ENCODE measurements at places on chromosomes 11 and 22.
A peak's percentile ranks its signal among the peaks of the same experiment; 100 is the strongest.

GRCh38 chr22:37640591-37641560, 1.4 kb downstream of the SH3BP1 start:
- DNase-seq, result no peak

DNA sequence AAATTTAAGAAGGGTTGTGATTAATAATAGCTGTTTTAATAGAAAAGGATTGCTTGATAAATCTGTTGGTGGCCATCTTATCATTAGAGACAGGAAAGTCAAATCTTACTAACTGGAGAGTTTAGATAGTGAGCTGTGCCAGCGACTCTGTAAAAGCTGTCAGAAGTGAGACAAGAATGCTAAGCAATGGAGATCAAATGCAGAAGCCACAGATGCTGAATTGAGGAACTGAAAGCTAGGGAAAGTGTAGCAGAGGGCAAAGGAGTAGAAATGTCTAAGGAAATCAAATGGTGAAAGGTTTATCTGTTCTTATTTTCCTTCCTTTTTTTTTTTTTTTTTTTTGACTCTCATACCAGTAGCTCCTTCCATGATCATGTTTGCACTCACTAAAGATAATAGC, 13.7 kb downstream of the MS4A13 start:
- no peak for DNase-seq

GRCh38 chr22:26779929-26780328, 122.5 kb downstream of the MIAT start:
- DNase-seq, result no peak

DNA sequence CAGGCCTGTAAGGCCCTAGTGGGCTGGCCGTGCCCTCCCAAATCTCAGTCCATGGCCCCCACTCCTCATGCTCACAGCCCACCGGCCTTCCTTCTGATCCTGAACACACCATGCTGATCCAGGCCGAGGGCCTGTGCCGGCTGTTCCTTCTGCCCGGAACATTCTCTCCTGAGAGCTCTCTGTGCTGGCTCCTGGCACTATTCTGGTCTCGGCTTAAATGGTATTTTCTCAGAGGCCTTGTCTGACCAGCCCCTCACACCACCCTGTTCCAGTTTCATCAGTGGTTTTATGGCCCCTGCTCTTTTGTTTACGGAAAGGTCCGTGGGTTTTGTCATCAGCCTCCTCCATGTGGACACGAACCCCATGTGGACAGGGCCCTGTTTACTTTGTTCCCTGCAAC, 22.0 kb downstream of the SPTBN2 start:
- no peak for DNase-seq

- peak; percentile 74 for DNase-seq
Measured at GRCh38 chr11:46889689-46890475, 28.5 kb downstream of the LRP4 start.

DNA sequence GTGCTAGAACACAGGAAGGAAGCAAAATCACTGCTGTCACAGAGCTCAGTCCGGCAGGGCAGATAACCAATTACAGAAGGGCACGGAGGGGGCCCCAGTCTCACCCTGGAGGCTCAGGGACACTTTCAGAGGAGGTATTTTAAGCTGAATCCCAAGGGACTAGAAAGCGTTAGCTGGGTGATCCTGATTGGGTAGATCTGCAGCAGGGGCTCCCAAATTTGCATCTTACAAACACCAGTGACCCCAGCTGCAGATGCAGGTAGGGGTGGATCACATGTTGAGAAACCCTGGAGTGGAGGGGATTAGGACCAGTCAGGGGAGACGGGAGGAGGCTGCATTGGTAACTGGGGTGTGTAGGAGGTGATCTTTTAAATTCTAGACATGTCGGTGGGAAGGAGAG, 91.4 kb downstream of the CSNK2A3 start:
- no peak for DNase-seq
